Memory B cell (primary cell): ENCODE measurements at places on chromosomes 11 and 22.

- peak overlapping the region; percentile 74 for H3K4me3 ChIP-seq
- H3K4me1 ChIP-seq = peaks cover 10% of the 10 kb centered on the region
- no peak for DNase-seq
- H3K27me3 ChIP-seq = peaks cover 26% of the 10 kb centered on the region
- peaks cover 6% of the 10 kb centered on the region for H3K36me3 ChIP-seq
- H3K27ac ChIP-seq = no peak overlapping the region
Measured at GRCh38 chr11:16606784-16607674, 131.4 kb upstream of the C11orf58 start.

- H3K36me3 ChIP-seq = no peaks in the 10 kb centered on the region
- H3K4me3 ChIP-seq = peak overlapping the region; percentile 41
- H3K27ac ChIP-seq = no peak overlapping the region
- DNase-seq = no peak
Measured at GRCh38 chr22:42855211-42855610, 1.9 kb downstream of the ARFGAP3 start.

GRCh38 chr11:10072142-10072541 is 221.9 kb downstream of the SBF2 start:
- H3K27ac ChIP-seq = no peak overlapping the region
- H3K4me1 ChIP-seq = no peaks in the 10 kb centered on the region
- no peaks in the 10 kb centered on the region for H3K27me3 ChIP-seq
- H3K36me3 ChIP-seq = peaks cover 3% of the 10 kb centered on the region

- H3K27me3 ChIP-seq = no peaks in the 10 kb centered on the region
- DNase-seq = no peak
Measured at GRCh38 chr11:87660926-87661660, 514.1 kb downstream of the RAB38 start.

DNA sequence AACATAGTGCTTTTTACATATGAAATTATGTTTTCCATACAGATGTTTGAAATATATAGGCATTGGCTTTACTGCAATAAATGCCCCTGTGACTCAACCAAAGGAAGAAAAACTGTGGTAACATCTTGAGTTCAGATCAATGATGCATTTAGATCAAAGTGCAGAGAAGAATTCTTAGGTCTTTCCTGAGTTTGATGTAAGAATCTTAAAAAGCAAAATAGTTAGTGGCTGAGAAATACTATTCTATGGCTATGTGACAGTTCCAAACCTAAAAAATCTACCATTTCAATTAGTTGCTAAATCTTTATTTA is 93.7 kb downstream of the SOX6 start:
- no peak overlapping the region for H3K4me3 ChIP-seq
- DNase-seq = no peak
- no peaks in the 10 kb centered on the region for H3K36me3 ChIP-seq
- no peaks in the 10 kb centered on the region for H3K27me3 ChIP-seq

GRCh38 chr11:121559606-121560200 is 106.9 kb upstream of the SORL1-AS1 start:
- H3K27me3 ChIP-seq = peaks cover 3% of the 10 kb centered on the region
- H3K4me1 ChIP-seq = no peaks in the 10 kb centered on the region
- no peak for DNase-seq
- no peak overlapping the region for H3K4me3 ChIP-seq

DNA sequence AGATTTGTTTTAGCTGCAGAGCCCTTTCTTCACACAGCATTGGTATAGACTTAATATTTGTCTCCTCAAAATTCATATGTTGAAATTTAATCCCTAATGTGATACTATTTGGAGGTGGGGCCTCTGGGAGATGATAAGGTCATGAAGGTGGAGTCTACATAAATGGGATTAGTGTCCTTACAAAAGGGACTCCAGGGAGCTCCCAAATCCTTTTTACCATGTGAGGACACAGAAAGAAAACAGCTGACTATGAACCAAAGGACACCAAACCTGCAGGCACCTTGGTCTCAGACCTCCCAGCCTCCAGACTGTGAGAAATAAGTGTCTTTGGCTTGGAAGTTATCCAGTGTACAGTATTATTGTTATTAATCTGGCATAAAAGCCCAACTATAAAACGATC is 10.2 kb downstream of the SLC35F2 start:
- DNase-seq = no peak
- peaks cover 26% of the 10 kb centered on the region for H3K4me1 ChIP-seq
- H3K27me3 ChIP-seq = no peaks in the 10 kb centered on the region
- H3K4me3 ChIP-seq = no peak overlapping the region
- no peaks in the 10 kb centered on the region for H3K36me3 ChIP-seq

DNA sequence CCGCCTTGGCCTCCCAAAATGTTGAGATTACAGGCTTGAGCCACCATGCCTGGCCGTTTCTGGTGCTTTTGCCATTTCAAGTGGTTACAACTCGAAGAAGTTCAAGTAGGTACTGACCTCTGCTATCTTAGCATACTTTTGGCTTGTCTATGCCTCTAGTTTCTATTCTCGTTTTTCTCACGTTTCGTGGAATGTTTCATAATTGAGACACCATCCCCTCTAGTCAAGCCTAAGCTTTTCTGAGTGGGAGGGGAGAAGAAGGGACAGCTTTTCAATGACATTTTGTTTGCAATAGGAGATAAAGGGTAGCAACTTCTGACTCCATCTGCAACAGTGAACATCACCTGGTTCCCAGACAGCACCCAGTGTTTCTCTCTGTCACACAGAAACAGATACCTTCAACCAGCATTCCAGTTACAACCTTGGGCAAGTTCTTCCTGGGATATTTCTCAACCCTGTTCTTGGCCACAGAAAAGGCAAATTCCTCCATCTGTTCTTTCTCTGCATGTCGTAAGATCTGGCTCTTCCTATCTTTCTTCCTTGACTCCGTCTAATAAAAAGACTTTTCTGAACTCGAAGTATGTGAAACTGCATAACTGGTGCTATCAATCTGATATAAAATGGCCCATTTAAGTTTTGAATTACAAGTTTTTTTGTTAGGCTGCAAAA is 25.5 kb downstream of the DDI1 start:
- no peaks in the 10 kb centered on the region for H3K36me3 ChIP-seq
- H3K27ac ChIP-seq = no peak overlapping the region
- peaks cover 5% of the 10 kb centered on the region for H3K4me1 ChIP-seq

GRCh38 chr11:31720225-31720624 is 90.9 kb downstream of the PAX6 start:
- no peaks in the 10 kb centered on the region for H3K27me3 ChIP-seq
- peaks cover 9% of the 10 kb centered on the region for H3K36me3 ChIP-seq
- H3K4me3 ChIP-seq = no peak overlapping the region
- H3K27ac ChIP-seq = no peak overlapping the region

GRCh38 chr11:14973621-14974514 is 1.7 kb upstream of the CALCA start:
- no peaks in the 10 kb centered on the region for H3K36me3 ChIP-seq
- peaks cover 40% of the 10 kb centered on the region for H3K27me3 ChIP-seq
- H3K27ac ChIP-seq = no peak overlapping the region
- peaks cover 27% of the 10 kb centered on the region for H3K4me1 ChIP-seq
- H3K4me3 ChIP-seq = peak overlapping the region; percentile 72

DNA sequence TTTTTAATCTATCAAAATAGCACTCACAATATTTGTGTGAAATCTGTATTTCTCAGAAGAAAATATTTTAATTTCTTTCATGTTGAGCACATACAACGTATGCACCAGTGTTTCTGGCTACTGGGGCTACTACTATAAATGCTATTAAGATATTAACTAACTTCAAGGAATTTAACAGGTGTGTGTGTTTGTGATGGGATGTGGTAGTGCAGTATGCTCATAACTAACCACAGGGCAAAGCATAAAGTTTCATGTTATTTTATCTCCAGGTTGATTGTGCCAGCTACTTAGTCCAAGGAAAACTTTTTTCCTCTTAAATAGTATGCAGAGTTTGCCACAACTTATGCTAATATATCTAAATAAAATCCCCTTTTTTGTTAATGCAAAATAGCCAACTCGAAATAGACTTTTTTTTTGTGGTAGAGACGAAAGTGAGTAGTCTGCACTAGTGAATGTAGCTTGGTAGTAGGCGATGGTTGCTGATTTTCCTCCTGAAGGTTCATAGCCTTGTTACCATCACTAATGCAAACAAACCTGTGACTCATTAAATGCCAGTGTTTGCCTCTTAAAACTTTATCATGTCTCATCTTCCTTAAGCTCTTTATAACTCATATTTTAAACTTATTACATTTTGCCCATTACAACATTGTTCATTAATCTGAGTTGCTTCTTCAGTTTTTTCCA is 565.5 kb upstream of the ANO3 start:
- H3K27ac ChIP-seq = no peak overlapping the region
- no peaks in the 10 kb centered on the region for H3K4me1 ChIP-seq
- no peak for DNase-seq
- no peaks in the 10 kb centered on the region for H3K36me3 ChIP-seq

DNA sequence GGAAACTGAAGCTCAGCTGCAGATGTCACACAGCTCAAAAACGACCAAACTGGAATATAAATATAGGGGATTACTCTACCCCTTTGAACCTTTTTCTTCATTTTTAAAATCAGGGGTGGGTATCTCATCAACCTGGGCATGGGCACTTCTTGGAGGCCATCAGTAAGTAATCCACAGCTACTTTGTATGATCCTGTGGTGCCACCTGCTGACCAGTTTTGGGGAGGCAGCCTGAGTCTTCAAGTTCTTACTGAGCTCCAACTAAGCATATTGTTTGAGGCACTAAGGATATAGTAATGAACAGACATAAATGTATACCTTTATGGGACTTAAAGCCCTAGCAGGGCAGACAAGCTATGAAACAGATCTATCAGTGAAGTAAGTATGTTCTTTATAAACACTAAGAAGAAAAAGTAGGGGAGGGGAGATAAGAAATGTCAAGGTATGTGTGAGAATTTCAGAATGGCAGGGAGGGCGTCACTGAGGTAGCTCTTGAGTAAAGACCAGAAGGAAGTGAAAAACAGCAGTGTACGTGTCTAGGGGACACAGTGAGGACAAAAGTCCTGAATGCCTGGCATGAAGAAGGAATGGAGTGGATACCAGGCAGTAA is 18.4 kb downstream of the TUB start:
- DNase-seq = peak; percentile 68
- H3K4me3 ChIP-seq = no peak overlapping the region
- peaks cover 3% of the 10 kb centered on the region for H3K36me3 ChIP-seq
- no peaks in the 10 kb centered on the region for H3K27me3 ChIP-seq
- H3K27ac ChIP-seq = no peak overlapping the region

DNA sequence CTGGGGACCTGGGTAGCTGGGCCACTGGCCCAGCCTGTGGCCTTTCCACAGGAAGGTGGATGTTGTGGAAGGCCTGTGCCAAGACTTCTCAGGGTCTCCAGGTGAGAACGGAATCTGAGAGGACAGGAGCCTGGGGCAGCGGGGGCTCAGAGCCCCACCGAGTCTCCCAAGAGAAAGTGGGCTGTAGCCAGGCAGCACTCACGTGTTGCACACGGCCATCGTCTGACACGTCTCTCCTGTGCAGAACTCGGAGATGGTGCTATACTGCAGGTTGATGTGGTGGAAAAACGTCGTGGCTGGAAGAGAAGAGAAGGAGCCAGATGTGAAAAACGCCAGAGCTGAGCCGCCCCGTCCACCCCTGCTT is 6.4 kb downstream of the MOB2 start:
- peaks cover 16% of the 10 kb centered on the region for H3K36me3 ChIP-seq
- H3K27me3 ChIP-seq = no peaks in the 10 kb centered on the region
- no peak for DNase-seq

- H3K4me3 ChIP-seq = no peak overlapping the region
- no peaks in the 10 kb centered on the region for H3K27me3 ChIP-seq
- DNase-seq = no peak
- H3K36me3 ChIP-seq = no peaks in the 10 kb centered on the region
- no peaks in the 10 kb centered on the region for H3K4me1 ChIP-seq
- no peak overlapping the region for H3K27ac ChIP-seq
Measured at GRCh38 chr11:106399624-106400023, 322.2 kb downstream of the AASDHPPT start.

DNA sequence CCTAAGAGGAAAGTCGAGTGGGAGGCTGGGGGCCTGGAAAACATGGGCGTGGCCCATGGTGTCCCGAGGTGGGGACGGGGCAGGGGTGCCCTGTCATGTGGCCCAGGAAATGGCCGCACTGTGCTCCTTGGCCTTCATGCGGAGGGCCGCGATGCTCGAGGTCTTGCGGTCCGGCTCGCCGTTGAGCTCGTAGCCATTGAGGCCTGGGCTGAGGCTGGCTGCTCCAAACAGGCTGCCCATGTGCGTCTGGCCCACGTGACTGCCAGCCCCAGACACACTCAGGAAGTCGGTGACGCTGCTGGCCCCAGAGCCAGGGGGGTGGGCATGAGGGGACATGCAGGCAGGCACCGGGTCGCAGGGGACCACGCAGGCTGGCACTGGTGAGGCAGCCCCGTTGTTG is 45.2 kb downstream of the ALX4 start:
- DNase-seq = no peak
- H3K27me3 ChIP-seq = peaks cover 2% of the 10 kb centered on the region
- H3K27ac ChIP-seq = no peak overlapping the region
- H3K4me1 ChIP-seq = no peaks in the 10 kb centered on the region
- no peaks in the 10 kb centered on the region for H3K36me3 ChIP-seq

GRCh38 chr11:105825141-105825540 is 196.9 kb downstream of the MSANTD4 start:
- peaks cover 4% of the 10 kb centered on the region for H3K27me3 ChIP-seq
- DNase-seq = no peak
- peaks cover 12% of the 10 kb centered on the region for H3K4me1 ChIP-seq
- H3K4me3 ChIP-seq = no peak overlapping the region

DNA sequence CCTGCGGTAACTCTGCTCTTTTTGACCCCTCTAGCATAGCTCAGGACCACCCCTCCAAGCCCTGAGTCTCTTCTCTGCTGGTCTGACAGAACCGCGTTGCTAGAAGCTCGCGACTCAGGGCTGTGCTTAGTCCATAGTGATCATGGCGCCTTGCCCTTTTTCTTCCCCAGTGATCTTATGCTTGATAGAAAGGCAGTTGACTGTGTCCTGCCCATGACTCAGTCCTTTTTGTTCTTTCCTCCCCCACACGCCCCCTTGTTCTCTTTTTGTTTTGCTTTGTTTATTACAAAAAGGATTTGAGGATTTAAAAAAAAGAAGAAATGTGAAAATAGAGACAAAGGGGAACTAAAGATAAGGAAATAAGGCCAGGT is 17.5 kb downstream of the IL17RA start:
- H3K27ac ChIP-seq = no peak overlapping the region
- peaks cover 15% of the 10 kb centered on the region for H3K4me1 ChIP-seq
- H3K27me3 ChIP-seq = no peaks in the 10 kb centered on the region
- DNase-seq = no peak
- no peak overlapping the region for H3K4me3 ChIP-seq

DNA sequence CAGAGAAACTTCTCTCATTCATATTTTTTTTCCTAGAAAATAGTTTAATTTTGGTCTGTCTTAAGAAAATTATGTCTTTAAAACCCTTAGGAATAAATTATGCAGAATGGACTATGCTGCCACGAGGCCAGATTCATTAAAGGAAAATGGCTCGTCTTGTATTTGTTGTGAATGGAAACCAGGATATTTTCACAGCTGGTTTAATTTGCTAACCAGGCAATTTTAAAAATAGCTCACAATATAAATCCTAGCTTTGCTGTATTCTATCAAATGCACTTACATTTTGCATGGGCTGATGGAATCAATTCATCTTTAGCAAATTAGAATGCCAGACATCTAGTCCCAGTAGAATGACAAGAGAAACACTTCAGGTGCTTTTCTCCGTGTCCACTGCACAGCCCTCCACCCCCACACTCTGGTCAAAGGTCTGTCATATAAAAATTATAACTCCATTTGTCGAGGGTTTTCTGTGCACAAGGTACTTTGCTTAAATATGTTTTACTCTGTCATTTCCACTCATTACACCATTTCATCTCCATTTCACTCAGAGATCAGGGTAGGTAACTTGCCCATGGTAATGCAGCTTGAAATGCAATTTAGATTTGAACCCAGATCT is 20.3 kb upstream of the TNRC6B start:
- peaks cover 4% of the 10 kb centered on the region for H3K4me1 ChIP-seq
- peaks cover 7% of the 10 kb centered on the region for H3K36me3 ChIP-seq
- no peak for DNase-seq
- H3K4me3 ChIP-seq = no peak overlapping the region
- H3K27ac ChIP-seq = peak overlapping the region; percentile 11
